Activated CD8-positive, alpha-beta memory T cell treated with anti-CD3 and anti-CD28 coated beads, Interleukin-2, amount 10 ng/mL, durations not matched to agents 7 days and 5 days (primary cell): ENCODE measurements at places on chromosomes 2 and 18. TPM values are rescaled to one million over a fixed set of nuclear protein-coding genes. Genes with fewer than 3 reads are reported as not detected.

The LAPTM4A gene
- 24.1 TPM for total RNA-seq

The TGFA gene
- total RNA-seq, result not detected

The LGALSL gene
- total RNA-seq, result 1.3 TPM

The RTP5 gene
- not detected for total RNA-seq

The BOK gene
- total RNA-seq, result not detected

The SLC9A4 gene
- total RNA-seq, result 0.18 TPM

The ZNG1B gene
- 53.8 TPM for total RNA-seq

The HOXD4 gene
- not detected for total RNA-seq

The ASB18 gene
- total RNA-seq, result not detected

The ACTG2 gene
- not detected for total RNA-seq

The SATB2 gene
- total RNA-seq, result not detected

The FAP gene
- 0.23 TPM for total RNA-seq

The CYTIP gene
- total RNA-seq, result 343 TPM

The OR6B3 gene
- not detected for total RNA-seq

The MTA3 gene
- 23.6 TPM for total RNA-seq

The PUM2 gene
- total RNA-seq, result 120 TPM
